ENCODE measurements at places on chromosomes 3 and 15.

- DNase-seq, result no peak
These were observed 50.8 kb upstream of the PIAS1 start for GRCh38 chr15:68003297-68003696.

- DNase-seq, result no peak
These were observed 20.9 kb upstream of the AMOTL2 start for GRCh38 chr3:134395103-134395502.

- no peak for DNase-seq
These were observed 51.5 kb downstream of the ISG20 start for GRCh38 chr15:88690331-88690730.

- DNase-seq, result no peak
These were observed 20.5 kb downstream of the RBP2 start for GRCh38 chr3:139455855-139456254.

DNA sequence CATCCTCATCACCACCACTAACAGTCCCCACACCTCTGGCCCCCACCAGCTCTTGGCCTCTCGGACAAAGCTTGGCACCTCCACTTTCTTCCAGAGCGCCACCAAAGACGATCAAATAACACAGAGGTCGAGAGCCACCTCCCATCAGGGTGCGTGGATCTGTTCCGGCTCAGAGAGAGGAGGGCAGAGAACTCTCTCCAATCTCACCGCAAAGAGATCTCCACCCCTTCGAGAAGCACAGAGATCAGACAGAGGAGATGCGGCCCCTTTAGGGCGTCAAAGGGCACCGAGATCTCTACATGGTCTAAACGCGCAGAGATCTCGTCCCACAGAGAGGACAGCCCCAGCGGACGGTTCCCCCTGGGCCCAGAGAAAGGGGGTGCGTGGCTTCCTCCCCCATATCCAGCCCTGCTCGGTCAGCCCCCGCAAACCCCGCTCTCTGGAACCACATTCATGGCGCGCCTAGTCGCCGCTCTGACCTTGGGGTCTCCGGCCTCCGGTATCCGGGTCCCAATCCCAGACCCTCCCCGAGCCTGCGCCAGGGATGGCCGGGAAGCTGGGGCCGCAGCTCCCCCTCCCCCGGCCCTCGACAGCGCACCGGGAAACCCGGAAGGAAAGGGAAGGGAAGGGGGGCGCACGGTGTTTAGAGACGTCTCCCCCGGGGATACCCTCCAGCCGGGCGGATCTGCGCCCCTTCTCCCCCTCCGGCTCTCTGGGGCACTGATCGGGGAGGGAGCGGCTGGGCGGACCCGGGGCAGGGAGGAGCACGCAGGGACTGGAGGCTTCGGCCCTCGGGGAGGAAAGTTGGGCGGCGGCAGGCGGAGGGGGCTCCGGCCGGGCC lies 608 bp downstream of the SCN5A start:
- no peak for DNase-seq

GRCh38 chr3:43156812-43157455 lies 51.1 kb upstream of the POMGNT2 start:
- DNase-seq, result no peak

- peak; percentile 76 for DNase-seq
These were observed 17.2 kb upstream of the GNB5 start for GRCh38 chr15:52208306-52208946.

GRCh38 chr3:197793247-197793646 lies 2.2 kb downstream of the LRCH3 start:
- DNase-seq, result peak; percentile 66

DNA sequence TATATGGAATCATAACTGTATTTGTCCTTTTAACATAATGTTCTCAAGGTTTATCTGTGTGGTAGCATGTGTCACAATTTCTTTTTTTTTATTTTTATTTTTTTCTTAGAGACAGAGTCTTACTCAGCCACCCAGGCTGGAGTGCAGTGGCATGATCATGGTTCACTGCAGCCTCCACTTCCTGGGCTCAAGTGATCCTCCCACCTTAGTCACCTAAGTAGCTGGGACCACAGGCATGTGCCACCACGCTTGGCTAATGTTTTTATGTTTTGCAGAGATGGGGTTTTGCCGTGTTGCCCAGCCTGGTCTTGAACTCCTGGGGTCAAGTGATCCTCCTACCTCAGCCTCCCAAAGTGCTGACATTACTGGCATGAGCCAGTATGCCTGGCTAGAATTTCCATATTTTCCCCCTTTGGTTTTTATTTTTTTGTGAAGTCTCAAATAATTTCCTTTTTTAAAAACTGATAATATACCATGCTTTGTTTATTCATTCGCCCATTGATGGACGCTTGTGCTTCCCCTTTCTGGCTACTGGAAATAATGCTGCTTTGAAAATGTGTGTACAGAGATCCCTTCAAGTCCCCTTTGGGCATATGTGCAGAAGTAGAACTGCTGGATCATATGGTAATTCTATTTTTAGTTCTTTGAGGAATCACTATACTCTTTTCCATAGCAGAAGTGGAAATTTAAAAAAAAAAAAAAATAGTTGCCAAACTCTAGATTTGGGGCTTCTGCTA lies 28.4 kb downstream of the TMEM40 start:
- no peak for DNase-seq

GRCh38 chr3:164620423-164620822 lies 457.9 kb downstream of the SI start:
- no peak for DNase-seq

GRCh38 chr3:149095487-149095886 lies 9.2 kb upstream of the HLTF start:
- no peak for DNase-seq

- DNase-seq, result no peak
These were observed 51.1 kb downstream of the CMTM7 start for GRCh38 chr3:32442766-32443165.

GRCh38 chr3:10775259-10775658 lies 40.8 kb upstream of the SLC6A11 start:
- no peak for DNase-seq

GRCh38 chr3:152360966-152361365 lies 92.2 kb downstream of the MBNL1 start:
- DNase-seq, result no peak

GRCh38 chr3:73009750-73010149 lies 13.1 kb downstream of the PPP4R2 start:
- no peak for DNase-seq

GRCh38 chr15:49313650-49314049 lies 109.4 kb upstream of the FGF7 start:
- DNase-seq, result no peak

- no peak for DNase-seq
These were observed 3.1 kb downstream of the ACAA1 start for GRCh38 chr3:38133557-38134405.

Measured in CD4-positive, alpha-beta T cell treated with Interleukin-2 at 100 ng/mL for 4 hours (primary cell).